ENCODE measurements at places on chromosomes 1 and 21.

GRCh38 chr1:169090900-169091311 lies 15.6 kb upstream of the ATP1B1 start:
- ATAC-seq = no peak

- no peak for ATAC-seq
Measured at GRCh38 chr1:55231745-55232144, 16.6 kb upstream of the USP24 start.

DNA sequence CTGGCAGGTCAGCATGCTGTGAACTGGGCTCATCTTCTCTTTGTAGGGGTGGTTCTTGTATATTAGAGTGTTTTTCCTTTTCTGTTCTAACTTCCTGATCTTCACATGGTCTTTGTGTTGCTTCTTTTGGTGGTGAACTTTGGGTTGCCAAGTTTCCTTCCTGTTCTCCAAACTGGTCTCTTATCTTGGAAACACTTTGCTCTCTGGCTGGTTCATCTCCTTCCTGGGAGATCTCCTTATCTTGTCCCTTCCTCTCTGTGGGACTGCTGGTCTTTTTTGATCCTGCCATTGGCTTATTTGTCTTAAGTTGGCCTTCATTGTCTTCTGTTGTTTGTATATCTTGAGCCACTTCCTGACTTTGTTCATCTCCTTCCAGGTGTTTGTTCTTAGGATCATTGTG lies 2.1 kb downstream of the TCHHL1 start:
- no peak for ATAC-seq

DNA sequence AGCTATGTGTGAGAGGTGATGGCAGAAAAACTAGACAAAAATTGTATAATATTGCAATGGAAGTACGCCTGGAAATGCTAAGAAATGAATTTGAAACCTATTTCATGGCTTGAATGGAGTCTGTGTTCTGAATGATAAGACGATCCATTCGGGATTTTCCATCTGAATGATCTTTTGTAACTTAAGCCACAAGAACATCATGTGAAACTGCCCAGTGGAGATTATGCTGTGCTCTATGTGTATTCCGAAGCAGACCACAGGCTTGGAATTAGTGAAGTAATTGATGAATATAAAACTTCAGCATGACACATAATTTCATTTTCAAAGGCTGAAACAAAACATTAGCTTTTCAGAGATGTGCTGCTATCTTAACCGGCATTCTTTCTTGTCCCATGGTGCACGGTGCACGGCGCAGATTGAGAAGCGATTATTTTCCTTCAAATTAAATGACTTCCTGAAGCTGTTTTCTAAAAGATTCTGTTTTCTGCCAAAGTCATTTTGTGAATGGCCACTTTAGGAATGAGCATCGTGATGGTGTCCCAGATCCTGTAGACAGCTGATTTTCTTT lies 652.9 kb downstream of the PLA2G4A start:
- no peak for ATAC-seq

DNA sequence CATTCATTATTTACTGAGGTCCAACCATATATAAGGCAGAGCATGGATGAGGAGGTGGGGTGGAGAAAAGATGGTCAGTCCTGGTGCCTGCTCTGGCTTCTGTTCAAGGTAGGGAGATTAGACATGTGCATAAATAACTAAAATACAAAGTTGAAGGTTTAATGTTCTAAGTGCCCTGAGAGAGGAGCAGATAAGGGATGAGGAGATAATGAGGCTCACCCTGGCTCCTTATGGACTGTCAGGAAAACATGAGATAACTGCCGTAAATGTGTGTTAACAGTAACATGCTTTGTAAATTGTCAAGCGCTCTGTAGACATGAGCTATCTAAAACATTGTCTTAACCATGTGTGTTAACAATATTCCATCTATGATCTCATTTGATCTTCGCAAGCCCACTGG lies 474.6 kb upstream of the USP24 start:
- no peak for ATAC-seq

GRCh38 chr1:212067787-212068186 lies 32.2 kb downstream of the DTL start:
- ATAC-seq = no peak

DNA sequence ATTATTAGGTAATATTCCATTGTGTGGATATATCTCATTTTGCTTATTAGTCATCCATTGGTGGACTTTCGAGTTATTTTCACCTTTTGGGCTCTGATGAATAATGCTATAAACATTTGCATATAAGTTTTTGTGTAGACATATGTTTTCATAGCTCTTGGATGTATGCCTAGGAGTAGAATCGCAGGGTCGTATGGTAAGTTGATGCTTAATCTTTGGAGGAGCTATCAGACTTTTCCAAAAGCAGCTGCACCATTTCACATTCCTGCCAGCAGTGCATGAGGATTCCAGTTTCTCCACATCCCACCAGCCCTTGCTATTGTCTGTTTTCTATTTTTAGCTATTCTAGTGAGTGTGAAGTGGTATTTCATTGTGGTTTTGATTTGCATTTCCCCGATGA lies 120.3 kb upstream of the TMEM51 start:
- ATAC-seq = no peak

DNA sequence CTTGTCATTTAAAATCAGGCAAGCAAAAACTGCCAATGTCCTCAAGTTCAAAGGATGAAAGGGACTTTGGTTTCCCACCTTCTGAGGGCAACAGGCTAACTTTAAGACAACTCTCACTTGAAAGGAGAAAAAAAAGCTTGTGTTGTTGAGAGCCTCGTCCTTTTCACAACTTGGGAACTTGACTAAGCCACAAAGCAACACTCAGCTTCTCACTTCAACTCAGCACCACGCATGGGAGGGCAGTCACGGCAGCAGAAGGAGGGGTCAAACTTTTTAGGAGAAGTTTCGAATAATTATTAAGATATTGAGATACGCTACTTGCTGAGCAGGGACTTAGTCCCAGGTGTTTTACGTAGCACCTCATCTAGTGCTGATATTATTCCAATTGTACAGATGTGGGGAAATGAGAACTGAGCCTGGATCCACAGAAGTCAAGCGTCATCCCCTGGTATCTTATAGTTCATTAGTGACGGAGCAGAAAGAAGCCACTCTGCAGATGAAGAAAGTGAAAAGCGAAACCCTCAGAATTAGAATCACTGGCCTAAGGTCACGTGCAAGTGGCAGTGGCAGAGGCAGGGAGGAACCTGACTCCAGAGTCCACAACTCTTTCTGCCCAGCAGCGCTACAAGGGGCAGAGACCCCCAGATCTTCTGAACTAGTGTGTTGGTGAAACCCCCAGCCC lies 83.6 kb downstream of the JAK1 start:
- no peak for ATAC-seq
